Stimulated activated CD4-positive, alpha-beta T cell treated with anti-CD3 and anti-CD28 coated beads, Interleukin-1b, Interleukin-23, amount 100 ng/mL, for 4 hours (primary cell): ENCODE measurements at places on chromosomes 5 and 9.

DNA sequence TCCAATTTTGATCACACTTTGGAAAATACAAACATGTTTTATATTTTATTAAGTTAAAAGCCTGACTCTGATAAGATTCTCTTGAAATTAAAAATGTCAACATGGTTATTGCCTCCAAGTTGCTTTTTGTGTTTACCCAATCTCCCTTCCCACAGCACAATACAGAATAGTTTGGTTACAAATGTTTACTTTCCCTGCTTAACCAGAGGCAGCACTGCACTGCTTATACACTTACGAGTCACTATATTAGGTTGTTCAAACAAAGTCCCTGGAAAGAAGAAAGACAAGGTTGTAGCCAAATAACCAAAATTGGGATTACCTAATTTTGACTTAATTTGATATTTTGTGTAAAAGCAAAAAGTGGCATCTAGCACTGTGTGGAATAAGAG, 25.9 kb downstream of the SRFBP1 start:
- no peak for DNase-seq

DNA sequence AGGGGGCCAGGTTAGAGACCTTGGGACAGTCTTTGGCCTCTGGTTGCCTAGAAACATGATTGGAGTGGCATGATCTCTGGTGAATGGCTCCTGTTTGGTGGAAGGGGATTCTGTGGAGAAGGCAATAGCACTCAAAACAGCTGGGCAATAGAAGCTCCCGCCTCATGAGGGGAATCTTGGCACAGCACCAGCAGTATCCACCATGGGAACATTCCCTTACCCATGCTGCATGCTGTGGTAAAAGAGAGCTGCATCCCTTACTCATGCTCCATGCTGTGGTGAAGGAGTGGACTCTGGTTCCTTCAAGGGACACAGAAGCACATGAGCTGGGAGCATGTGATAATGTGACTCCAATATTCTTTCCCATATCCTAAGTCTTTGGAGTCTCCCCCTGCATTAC, 160.6 kb downstream of the PJA2 start:
- no peak for DNase-seq

- DNase-seq, result no peak
These were observed 11.2 kb downstream of the SLC45A2 start for GRCh38 chr5:33973271-33973670.

- no peak for DNase-seq
These were observed 40.9 kb downstream of the AMBP start for GRCh38 chr9:114037249-114037648.

- DNase-seq, result no peak
These were observed 49.9 kb downstream of the JMY start for GRCh38 chr5:79285833-79286232.

GRCh38 chr9:104915049-104915448, 12.9 kb downstream of the ABCA1 start:
- DNase-seq, result no peak

DNA sequence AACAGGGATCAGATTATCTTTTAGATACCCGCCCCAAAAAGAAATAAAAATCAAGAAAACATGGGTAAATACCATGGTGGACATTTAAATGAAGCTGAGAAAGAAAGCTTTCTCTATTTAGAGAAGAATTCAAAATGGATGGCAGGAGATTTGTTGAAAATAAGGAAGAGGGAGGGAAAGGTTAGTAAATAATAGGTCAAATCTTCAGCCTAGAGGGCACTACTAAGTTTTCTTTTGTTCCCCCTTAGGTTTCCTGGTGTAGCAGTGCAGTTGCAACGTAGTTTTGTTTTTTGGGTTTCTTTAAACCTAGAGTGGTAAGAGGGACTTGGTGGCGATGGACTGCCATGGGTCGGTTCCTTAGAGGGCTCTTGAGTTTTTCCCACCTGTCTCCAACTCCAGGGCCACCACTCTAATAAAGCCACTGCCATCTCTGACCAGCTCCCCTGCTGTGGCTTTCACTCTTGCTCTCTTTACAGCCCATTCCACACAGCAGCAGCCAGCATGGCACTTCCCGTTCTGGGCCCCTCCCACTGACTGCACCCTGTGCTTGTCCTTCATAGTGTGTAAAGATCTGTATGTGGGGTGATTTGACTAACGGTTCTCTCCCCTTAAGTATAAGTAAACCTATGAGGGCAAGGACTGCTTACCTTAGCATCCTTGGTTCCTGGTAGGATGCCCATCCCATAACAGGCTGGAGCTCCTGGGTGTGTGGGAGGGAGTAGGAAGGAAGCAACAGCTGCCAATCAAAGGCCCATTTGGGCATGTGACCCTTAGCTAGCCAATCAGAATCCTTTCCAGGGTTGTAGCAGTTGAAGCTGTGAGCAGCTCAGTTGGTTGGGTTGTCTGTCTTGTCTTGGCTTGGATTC, 118.3 kb downstream of the SLC1A3 start:
- no peak for DNase-seq

GRCh38 chr9:104286799-104287198, 192.7 kb downstream of the SMC2 start:
- no peak for DNase-seq

DNA sequence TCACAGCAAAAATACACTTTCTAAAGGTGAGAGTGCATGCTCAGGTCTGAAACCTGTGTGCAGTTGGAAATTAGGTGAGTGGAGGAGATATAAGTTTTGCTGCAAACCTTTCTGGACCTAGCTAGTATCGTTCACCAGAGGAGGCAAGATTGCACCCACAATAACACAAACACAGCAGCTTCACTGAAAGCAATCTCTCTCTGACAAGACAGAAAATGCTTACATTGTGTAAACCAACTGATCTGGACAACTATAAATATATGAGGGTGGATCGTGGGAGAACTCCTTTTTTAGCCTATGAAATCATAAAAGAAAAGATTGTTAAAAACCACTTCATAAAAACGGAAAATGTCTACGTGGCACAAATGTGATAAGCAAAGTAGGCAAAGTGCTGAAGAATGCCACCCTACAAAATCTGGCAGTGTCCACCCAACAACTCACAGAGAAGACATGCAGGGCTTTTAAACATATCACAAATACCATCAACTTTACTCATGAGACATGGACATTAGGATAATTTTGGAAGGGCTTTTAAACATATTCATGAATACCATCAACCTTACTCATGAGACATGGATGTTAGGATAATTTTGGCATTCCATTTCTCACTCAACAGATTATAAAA, 134.3 kb downstream of the CDH18 start:
- DNase-seq, result no peak

DNA sequence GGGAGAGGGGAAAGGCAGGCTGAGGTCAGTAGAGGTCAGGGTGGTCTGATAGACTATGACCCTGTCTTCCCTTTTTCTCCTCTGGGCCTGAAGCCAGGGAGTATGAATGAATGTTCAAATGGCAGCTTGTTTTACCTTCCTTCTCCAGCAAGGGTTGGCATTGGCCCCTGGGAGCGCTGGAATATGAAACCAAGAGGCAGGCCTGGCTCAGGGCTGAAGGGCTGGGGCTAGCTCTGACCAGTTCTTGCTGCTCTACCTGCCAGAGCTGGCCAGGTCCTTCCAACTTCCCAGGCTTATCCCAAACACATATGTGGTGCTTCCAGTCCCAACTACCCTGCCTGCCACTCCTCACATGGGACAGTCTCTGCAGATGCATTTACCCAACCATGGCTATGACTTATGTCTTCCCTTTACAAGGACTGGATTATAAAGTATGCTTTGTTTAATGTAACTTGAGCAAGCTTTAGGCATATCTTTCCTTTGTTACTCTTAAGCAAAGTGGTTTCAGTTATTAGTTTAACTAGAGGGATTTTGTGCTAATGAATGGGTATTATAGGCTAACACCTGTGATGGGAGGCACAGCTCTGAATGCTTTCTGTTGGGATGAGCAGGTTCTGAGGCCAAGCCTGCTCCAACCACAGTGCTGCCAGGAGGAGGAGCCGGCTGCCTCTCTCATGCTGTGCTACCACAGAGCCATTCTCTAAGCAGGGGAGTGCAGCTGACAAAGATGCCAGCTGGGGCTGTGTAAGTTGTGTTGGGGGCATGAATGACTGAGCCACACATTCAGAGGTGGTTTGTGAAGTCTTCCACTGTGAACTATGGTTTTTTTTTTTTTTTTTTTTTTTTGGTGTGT, 6.1 kb downstream of the CCNI2 start:
- no peak for DNase-seq

DNA sequence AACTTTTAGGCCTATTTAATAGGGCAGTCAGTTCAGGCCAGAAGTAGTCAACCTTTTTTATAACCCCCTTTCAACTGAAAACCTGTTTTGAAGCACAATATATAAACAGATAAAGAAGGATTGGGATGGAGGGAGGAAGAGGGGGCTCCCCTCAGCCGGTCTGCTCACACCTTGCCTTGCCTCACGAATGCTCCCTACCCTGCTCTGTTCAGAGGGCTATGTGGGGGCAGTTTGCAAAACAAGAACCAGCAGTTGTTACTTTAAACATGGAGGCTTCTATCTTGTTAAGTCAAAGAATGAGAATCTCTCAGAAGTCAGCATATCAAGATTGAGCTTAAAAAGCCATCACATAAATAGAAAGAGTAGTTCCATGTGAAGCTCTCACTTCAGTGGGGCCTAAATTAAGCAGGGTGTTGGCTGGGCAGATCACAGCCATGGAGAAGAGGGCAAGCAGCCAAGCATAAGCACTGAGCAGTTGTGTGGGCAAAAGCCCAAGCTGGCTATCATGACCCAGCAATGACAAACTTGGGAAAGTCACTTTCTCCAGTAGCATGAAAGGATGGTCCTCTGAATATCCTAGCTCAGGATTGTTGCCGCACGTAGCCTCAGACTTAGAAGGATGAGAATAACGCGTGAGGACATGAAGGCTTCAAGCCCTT, 70.6 kb downstream of the ALDH1A1 start:
- no peak for DNase-seq

- no peak for DNase-seq
These were observed 7.0 kb downstream of the TMEM252 start for GRCh38 chr9:68533678-68534077.

- no peak for DNase-seq
These were observed 101.4 kb upstream of the MSX2 start for GRCh38 chr5:174623018-174623417.

DNA sequence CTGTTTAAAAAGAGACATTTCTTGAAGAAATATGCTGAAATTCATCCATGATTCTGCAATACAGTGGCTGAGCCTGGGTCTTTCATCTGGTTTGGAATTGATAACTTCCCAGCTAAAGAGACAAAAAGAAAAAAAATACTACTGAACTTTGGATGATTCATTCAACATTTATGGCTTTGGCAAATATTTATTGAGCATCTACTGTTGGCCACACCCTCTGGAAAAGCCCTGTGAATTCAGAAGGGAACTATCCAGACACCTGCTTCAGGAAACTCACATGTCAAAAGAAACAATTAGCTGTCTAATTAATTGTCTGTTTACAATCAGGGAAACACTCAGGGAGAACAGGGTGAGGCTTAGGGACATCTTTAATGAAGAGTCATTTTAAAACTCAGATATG, 17.8 kb upstream of the ZNF622 start:
- DNase-seq, result no peak

GRCh38 chr9:20041697-20042081, 252.9 kb upstream of the SLC24A2 start:
- no peak for DNase-seq

DNA sequence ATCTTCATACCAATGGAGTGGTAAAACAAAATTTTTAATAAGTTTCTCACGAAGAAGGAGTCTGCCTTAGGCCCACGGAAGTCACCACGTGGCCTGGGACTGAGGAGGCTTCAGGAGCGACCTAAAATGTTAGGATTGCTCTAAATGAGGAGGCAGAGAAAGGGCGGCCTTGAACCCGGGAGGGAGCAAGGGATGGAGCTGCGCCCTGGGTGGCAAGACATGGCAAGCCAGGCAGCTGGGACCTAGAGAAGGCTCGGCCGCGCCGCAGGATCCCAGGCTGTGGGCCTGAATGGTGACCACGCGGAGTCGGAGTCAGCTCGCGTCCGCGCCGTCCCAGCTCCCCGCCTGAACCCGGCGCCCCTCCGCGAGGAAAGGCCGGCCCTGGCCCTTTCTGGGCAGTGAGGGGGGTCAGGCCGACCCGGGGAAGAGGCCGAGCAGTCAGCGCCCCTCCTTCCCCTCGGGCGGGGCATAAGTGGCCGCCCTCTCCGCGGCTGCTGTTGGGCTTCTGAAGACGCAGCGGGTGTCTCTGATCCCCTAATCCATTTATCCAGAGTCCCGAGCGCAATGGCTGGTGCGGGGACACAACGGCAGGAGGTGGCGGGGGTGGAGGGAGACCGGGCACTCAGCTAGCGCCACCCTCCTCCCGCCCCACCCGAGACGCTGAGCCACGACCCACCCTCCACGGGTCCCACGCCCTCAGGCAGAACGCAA, 10.6 kb downstream of the IRX1 start:
- DNase-seq, result no peak

DNA sequence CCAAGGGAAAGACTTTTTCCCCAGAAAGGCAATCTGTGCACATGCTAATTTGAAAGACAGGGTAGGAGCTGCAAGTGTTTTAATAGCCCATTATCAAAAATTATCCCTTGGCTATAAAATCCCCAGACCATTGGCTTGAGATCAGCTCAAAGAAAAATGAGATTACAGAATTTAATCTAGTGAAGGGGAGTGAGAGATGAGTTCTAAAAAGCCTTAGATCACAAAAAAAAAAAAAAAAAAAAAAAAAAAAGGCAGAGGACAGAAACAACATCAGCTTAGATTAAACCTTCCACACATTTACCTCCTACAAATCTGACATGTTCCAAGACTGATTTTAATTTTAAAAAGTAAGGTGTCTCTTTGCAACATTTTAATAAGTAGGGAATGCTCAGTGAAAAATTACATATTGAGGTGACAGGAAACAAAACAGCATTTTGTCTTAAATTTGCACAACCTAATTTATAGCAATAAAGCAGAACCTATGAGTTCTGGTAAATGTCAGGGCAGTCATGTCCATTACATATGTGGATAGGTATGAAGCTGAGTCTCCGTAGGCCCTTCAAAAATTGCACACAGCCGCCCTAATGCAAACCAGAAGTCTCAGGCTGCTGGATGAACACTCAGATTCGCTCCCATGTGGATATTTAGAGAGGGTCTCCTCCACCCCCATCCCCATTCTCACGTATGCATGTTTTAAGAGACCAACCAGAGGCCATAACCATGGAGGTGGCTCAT, 43.4 kb downstream of the NFIB start:
- DNase-seq, result no peak

- no peak for DNase-seq
These were observed 1.3 kb downstream of the ADRB2 start for GRCh38 chr5:148827723-148828122.

DNA sequence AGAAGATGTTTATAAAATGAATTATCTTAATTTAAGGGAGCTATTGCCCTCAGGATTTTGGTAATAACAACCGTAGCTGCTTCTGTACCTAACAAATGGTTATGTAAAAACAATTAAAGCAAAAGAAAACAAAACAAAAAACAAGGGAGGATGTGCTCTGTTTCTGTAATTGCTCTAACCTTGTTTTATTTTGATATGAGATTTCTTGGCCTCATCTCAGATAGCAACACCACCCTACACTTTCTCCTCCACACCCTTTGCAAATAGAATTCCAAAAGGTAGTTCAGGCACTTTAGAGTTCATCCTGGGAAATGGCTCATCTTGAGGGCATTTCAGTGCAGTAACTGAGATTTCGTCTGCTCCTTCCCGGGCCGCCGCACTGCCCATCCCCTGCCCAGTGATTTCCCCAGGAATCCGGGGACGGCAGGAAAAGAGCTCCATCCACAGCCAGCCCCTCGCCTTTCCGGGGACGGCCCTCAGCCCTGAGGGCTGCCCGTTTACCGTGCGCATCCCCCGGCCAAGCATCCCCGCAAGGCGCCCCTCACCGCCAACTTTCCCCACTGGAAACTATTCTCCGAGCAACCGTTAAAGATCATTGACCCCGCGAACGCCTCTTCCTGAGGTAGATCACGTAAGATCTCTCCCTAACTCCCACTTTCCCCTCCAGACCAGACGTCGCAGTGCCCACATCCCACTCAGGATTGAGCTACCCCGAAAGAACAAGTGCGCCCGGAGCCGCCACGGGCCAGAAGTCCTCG, 1.2 kb downstream of the FNBP1 start:
- DNase-seq, result no peak
